ENCODE measurements at places on chromosomes 1 and 21. TPM values are rescaled to one million over a fixed set of nuclear protein-coding genes. Genes with fewer than 3 reads are reported as not detected.

GRCh38 chr1:115765091-115765490 lies 3.4 kb downstream of the CASQ2 start:
- DNase-seq: no peak
- H3K4me1 ChIP-seq: no peaks in the 10 kb centered on the region
- H3K27me3 ChIP-seq: no peaks in the 10 kb centered on the region
- H3K27ac ChIP-seq: no peak overlapping the region

PGLYRP4 gene
- not detected for total RNA-seq

- no peak overlapping the region for H3K27ac ChIP-seq
- H3K27me3 ChIP-seq: no peaks in the 10 kb centered on the region
These were observed 57.0 kb upstream of the IGSF5 start for GRCh38 chr21:39688010-39688409.

PPFIA4 gene
- total RNA-seq: 1.9 TPM

VCAM1 gene
- total RNA-seq: 0.08 TPM

DNA sequence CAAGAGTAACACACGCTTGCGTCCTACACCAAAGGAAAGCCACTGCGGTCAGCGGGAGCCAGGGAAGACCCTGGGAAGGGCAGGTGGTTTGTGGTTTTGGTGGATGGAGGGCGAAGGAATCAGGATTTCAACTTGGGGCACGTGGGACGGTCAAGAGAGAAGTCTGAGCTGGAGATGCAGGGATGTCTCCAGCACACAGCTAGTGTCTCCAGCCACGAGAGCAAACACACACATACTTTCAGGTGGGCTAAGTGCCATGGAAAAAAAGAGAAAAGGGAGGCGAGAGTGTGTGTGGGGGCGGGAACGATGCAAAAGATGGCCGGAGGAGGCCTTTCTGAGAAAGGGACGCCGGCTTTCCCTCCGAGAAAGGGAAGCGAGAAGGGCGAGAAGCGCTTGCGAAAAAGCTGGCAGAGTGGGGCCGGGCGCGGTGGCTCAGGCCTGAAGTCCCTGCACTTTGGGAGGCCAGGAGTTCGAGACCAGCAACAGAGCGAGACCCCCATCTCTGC lies 1.4 kb upstream of the SRRM1 start:
- no peaks in the 10 kb centered on the region for H3K27me3 ChIP-seq
- H3K36me3 ChIP-seq: peaks cover 27% of the 10 kb centered on the region
- H3K4me3 ChIP-seq: peak overlapping the region; percentile 95
- peaks cover 20% of the 10 kb centered on the region for H3K4me1 ChIP-seq
- no peak for DNase-seq

GRCh38 chr1:2050461-2050792 lies 216 bp downstream of the PRKCZ start:
- H3K4me3 ChIP-seq: peak overlapping the region; percentile 68
- no peak for DNase-seq
- no peak overlapping the region for H3K27ac ChIP-seq
- no peaks in the 10 kb centered on the region for H3K36me3 ChIP-seq

- H3K27ac ChIP-seq: no peak overlapping the region
- DNase-seq: no peak
- no peak overlapping the region for H3K4me3 ChIP-seq
- H3K36me3 ChIP-seq: no peaks in the 10 kb centered on the region
- no peaks in the 10 kb centered on the region for H3K27me3 ChIP-seq
- no peaks in the 10 kb centered on the region for H3K4me1 ChIP-seq
These were observed 55.4 kb downstream of the UBIAD1 start for GRCh38 chr1:11328444-11328843.

GRCh38 chr1:204380293-204380831 lies 20.6 kb upstream of the PLEKHA6 start:
- no peaks in the 10 kb centered on the region for H3K36me3 ChIP-seq
- H3K4me3 ChIP-seq: no peak overlapping the region
- no peak for DNase-seq
- no peak overlapping the region for H3K27ac ChIP-seq

DNA sequence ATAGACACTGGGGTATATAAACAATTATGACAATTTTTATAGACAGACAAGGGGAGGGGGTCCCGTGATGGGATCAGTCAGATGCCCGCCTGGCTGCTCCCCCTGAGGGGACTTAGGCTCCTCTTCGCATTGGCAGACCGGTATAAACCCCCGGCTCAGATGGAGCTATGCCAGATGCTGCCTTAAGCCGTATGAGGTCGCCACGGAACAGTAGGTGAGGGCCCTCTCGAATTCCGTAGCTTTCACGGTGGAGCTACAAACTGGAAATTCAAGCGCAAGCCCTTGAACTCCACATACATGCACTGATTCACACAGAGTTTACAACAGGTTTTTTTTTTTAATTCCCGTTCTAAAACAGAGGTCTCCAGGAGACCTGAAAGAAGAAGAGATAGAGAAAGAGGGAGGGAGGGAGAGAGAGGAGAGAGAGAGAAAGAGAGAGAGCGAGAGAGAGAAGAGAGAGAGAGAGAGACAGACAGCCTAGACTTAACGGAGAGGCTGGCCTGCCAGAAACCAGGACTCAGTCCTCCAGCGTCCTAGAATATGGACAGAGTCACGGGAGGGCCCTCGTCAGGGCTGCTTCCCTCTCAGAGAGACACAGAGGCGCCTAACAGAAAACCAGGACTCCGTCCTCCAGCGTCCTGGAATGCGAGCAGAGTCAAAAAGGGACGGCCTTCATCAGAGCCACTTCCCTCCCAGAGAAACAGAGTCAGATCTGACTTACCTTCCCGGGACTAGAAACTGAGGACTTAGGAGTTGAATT lies 24.4 kb upstream of the TMEM54 start:
- no peak overlapping the region for H3K4me3 ChIP-seq
- H3K27ac ChIP-seq: no peak overlapping the region
- no peaks in the 10 kb centered on the region for H3K27me3 ChIP-seq
- H3K36me3 ChIP-seq: no peaks in the 10 kb centered on the region

DNA sequence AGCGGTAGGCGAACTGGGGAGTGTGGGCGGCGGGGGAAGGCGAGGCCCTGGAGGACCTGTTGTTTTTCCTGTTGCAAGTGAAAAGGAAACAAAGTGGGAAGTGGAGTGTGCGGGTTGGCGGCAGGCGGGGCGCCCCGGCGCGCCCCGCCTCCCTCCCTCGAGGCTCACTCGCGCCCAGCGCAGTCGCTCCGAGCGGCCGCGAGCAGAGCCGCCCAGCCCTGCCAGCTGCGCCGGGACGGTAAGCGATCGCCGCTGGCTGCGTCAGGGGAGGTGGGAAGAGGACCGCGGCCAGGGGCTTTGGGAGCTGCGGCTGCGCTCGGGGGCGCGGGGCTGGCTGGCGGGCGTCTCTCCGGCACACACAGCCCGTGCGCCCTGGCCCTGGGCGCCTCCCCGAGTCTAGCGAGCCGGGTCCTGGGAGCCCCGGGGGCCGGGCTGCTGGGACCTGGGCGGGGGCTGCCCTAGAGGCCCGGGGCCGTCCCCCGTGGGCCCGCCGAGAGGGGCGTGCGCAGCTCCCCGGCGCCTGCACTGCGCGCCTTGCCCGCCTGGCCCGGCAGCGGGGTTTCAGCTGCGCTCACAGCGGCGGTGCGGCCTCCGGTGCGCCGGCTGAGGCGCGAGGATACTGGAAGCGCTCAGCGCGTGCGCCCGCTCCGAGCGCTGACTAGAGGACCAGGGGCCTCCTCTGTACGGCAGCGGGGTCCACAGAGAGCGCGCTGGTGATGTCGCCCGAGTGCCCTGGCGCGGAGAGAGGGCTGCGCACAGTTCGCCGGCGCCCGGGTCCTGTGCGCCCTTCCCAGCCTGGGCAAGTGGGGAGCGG lies at the start of gene PIK3CD:
PIK3CD (plus strand) TSS at position 167 of the 814 bp plus-strand sequence. CDS start 58,725 bp downstream, outside the sequence.
- H3K27ac ChIP-seq: no peak within 1 kb of the TSS
- peaks cover 5% of the 10 kb centered on the region for H3K4me1 ChIP-seq
- H3K4me3 ChIP-seq: peak within 1 kb of the TSS; percentile 48

DNA sequence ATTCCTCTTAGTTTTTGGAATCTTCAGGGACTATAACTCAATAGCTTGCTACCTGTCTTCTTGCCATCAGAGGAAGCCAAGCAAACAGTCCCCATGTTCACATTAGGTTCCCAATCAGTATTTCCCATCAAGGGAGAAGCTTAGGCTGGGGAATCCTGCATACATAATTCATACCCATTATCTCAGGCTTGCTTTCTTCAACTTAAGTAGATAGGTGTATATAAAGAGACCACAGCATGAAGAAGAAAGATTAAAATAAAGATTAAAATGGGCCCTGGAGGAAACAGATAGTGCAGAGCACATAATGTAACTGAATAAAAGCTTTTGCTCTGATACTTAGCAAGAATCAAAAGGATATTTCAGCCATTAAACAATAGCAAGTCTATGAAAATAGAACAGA lies 29.0 kb upstream of the KCNK1 start:
- H3K36me3 ChIP-seq: no peaks in the 10 kb centered on the region
- no peaks in the 10 kb centered on the region for H3K4me1 ChIP-seq
- H3K4me3 ChIP-seq: no peak overlapping the region
- no peak for DNase-seq

- H3K36me3 ChIP-seq: no peaks in the 10 kb centered on the region
- peak overlapping the region; percentile 43 for H3K4me3 ChIP-seq
- peaks cover 5% of the 10 kb centered on the region for H3K27me3 ChIP-seq
- H3K4me1 ChIP-seq: no peaks in the 10 kb centered on the region
- peak overlapping the region; percentile 34 for H3K27ac ChIP-seq
- no peak for DNase-seq
These were observed 190.6 kb downstream of the KIF26B start for GRCh38 chr1:245345191-245345884.

DNA sequence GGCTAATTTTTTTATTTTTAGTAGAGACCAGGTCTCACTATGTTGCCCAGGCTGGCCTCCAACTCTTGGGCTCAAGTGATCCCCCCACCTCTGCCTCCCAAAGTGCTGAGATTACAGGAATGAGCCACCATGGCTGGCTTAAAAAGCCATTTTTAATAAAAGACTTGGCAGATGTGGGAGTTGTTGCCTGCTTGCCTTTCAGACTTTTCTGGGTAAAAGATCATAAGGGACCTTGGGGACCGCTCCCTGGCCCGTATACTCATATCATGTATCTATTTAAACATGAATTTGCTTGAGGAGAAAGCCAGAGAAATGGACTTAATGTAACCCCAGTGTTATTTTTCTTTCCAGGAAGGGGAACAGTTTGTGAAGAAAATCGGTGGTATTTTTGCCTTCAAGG lies 23.4 kb upstream of the PODN start:
- no peak overlapping the region for H3K27ac ChIP-seq
- DNase-seq: no peak
- no peak overlapping the region for H3K4me3 ChIP-seq
- no peaks in the 10 kb centered on the region for H3K27me3 ChIP-seq
- no peaks in the 10 kb centered on the region for H3K36me3 ChIP-seq

TMEM240 gene
- 4.1 TPM for total RNA-seq

ZNF436 gene
- total RNA-seq: 16.0 TPM

DNA sequence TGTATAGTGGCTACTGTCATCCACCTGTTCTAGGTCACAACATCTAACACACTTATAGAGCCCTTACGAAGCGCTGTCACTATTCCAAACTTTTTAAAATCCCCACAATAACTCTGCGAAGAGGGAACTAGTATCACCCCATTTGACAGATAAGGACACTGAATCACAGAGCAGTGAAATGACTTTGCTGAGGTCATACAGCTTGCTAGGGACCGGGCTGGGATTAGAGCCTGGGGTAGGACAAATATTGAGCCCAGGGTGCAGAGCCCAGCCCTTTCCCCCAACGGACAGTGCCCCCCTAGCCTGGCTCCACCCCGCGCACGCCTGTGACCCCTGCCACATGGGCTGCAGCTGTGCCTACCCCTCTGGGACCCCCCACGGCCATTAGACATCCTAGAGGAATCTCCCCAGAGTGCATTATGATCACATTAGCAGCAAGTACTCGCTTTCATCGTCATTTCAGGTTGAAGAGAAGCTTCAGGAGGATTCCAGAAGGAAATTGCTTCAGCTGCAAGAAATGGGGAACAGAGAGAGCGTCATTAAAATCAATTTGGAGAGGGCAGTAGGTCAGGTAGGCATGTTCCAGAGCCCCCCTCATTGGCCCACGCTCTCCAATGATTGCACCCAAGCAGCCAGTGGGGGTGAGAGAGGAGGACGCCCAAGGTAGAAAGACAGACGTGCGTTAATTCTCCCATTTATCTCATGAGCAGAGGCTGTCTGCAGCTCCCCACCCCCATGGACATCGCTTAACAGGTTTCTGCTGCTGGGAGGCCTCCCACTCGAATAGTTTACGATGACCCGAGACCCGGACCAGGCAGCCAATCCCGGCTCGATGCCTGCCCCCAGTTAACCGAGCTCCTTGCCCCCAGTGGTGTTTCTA lies 77.2 kb downstream of the FHAD1 start:
- H3K27ac ChIP-seq: no peak overlapping the region
- DNase-seq: no peak
- no peaks in the 10 kb centered on the region for H3K36me3 ChIP-seq
- H3K27me3 ChIP-seq: no peaks in the 10 kb centered on the region
- no peak overlapping the region for H3K4me3 ChIP-seq

DNA sequence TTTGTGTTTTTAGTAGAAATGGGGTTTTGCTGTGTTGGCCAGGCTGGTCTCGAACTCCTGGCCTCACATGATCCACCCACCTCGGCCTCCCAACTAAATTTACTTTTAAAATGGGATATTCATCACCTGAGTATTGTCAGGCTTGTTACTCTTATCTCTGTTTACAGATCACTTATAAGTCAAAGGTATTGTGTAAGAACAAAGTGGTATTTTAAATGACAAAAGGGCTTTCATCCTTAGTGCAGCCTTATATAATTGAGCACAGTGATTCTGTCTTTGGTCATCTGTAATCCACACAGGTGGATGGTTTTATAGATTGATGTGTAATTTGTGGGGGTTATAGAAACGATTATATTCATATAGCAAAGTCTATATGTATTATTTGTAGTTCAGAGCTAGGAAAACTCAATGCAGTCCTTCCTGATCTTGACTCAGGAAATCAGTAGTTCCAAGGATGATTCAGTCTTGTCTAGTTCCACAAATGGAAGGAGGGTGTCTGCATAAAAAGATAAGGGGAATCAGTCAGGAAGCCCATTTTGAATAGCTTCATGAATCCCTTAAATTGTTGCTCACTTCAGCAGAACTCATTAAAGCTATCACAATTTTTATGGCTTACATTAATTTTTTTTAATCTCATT lies 34.6 kb downstream of the STXBP3 start:
- no peak overlapping the region for H3K27ac ChIP-seq
- H3K4me1 ChIP-seq: no peaks in the 10 kb centered on the region
- no peak for DNase-seq
- no peak overlapping the region for H3K4me3 ChIP-seq
- H3K36me3 ChIP-seq: peaks cover 8% of the 10 kb centered on the region

ZNF697 gene
- 7.1 TPM for total RNA-seq

- H3K27me3 ChIP-seq: no peaks in the 10 kb centered on the region
- H3K36me3 ChIP-seq: no peaks in the 10 kb centered on the region
- DNase-seq: no peak
- H3K4me1 ChIP-seq: no peaks in the 10 kb centered on the region
These were observed 1671.1 kb downstream of the MRPL39 start for GRCh38 chr21:23936224-23936623.

SELP gene
- total RNA-seq: not detected

GRCh38 chr1:26031611-26032220 lies 10.1 kb downstream of the EXTL1 start:
- no peaks in the 10 kb centered on the region for H3K27me3 ChIP-seq
- H3K36me3 ChIP-seq: peaks cover 2% of the 10 kb centered on the region

GRCh38 chr1:175089136-175089718 lies 21.6 kb downstream of the TNN start:
- H3K27ac ChIP-seq: no peak overlapping the region
- no peak overlapping the region for H3K4me3 ChIP-seq
- DNase-seq: no peak
- peaks cover 7% of the 10 kb centered on the region for H3K27me3 ChIP-seq
- no peaks in the 10 kb centered on the region for H3K36me3 ChIP-seq
